ENCODE measurements at places on chromosomes 1 and 21. TPM values are rescaled to one million over a fixed set of nuclear protein-coding genes. Genes with fewer than 3 reads are reported as not detected.

DNA sequence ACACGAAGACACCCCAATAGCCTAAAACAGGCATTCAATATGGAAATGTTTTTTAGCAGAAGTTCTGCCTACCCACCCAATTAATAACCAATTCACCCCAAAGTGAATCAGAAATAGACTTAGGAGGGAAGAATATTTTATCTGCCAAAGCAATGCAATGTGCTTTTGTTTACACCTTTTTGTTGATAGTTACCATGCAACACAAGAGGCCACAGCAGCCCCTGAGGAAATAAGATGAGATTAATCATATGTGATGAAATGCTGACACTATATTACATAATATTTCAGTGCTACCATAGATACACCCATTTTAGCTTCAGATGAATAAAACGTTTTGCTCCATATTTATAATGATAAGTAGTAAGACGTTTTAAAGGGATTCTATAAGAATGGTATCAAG, 60.9 kb upstream of the RGS2 start:
- no peak overlapping the region for H3K27ac ChIP-seq
- no peaks in the 10 kb centered on the region for H3K4me1 ChIP-seq
- no peaks in the 10 kb centered on the region for H3K27me3 ChIP-seq
- no peak for DNase-seq
- H3K36me3 ChIP-seq, result no peaks in the 10 kb centered on the region

PCNX2 gene
- total RNA-seq, result 29.2 TPM

DNA sequence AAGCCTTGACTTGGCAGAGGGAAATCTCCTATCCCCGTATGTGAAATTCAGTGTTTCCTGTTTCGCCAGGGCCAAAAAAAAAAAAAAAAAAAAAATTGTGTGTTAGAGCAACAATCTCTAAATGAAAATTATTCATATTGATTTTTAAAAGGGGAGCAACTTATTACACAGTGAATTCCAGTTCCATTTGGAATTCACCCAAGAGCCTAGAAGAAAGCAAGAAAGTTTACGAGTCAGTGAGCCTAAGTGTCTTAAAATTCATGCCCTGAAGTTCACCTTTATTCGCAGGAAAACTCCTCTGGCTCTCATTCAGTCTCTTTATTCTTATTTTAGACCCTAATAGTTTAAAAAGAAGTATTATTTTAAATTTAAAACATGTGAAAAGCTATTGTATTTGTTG, 42.1 kb upstream of the HUNK start:
- H3K36me3 ChIP-seq, result no peaks in the 10 kb centered on the region
- H3K27ac ChIP-seq, result no peak overlapping the region
- H3K27me3 ChIP-seq, result no peaks in the 10 kb centered on the region

GRCh38 chr1:33849211-33849610, 14.7 kb upstream of the HMGB4 start:
- no peak overlapping the region for H3K4me3 ChIP-seq
- H3K4me1 ChIP-seq, result no peaks in the 10 kb centered on the region
- H3K27me3 ChIP-seq, result no peaks in the 10 kb centered on the region
- DNase-seq, result no peak
- H3K36me3 ChIP-seq, result no peaks in the 10 kb centered on the region
- no peak overlapping the region for H3K27ac ChIP-seq

CSF3R gene
- total RNA-seq, result 8.8 TPM

- H3K4me1 ChIP-seq, result peaks cover 1% of the 10 kb centered on the region
- H3K36me3 ChIP-seq, result no peaks in the 10 kb centered on the region
- DNase-seq, result no peak
Measured at GRCh38 chr21:41135746-41136145, 32.2 kb upstream of the BACE2 start.

- H3K4me3 ChIP-seq, result no peak overlapping the region
- no peaks in the 10 kb centered on the region for H3K36me3 ChIP-seq
- H3K27me3 ChIP-seq, result no peaks in the 10 kb centered on the region
- peaks cover 14% of the 10 kb centered on the region for H3K4me1 ChIP-seq
- no peak overlapping the region for H3K27ac ChIP-seq
- DNase-seq, result no peak
Measured at GRCh38 chr1:89306273-89306672, 33.6 kb upstream of the GBP5 start.

DNA sequence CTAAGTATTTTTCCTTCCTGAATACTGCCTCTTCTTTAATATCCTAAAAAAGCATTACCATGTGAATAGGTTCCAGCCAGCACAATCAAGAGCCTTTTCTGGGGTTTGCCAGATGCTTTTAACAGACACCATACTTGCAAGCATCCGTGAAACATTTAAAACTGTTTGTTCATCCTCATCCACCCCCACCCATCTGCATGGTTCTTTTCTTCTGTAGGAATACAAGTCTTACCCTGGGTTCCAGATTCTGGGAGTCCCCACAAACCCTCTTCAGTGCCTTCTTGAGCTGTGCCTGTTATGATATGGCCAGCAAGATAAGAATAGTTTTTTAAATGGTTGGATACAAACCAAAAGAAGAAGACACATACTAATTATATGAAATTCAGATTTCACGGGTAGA, 354.9 kb upstream of the PLXNA2 start:
- H3K4me3 ChIP-seq, result no peak overlapping the region
- H3K27ac ChIP-seq, result no peak overlapping the region
- no peak for DNase-seq
- H3K4me1 ChIP-seq, result no peaks in the 10 kb centered on the region
- no peaks in the 10 kb centered on the region for H3K36me3 ChIP-seq

DNA sequence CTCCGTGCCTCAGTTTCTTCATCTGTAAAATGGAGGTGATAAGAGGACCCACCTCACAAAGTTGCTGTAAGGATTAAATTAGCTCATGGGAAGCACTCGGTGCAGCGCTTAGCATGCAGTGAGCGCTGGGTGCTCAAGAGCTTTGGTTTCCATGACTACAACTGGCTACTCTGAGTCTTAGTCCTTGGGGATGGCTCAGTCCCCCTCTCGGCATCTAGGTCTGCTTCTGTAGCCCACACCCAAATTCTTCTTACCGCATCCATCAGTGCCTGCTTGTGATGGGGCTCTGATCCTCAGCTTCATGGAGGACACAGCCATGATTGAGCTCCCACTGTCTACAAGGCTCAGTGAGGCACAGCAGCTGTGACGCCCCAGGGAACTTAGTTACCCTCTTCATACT, 159.0 kb downstream of the ACTL8 start:
- H3K27ac ChIP-seq, result no peak overlapping the region
- DNase-seq, result no peak
- no peaks in the 10 kb centered on the region for H3K27me3 ChIP-seq
- H3K4me3 ChIP-seq, result no peak overlapping the region
- H3K36me3 ChIP-seq, result no peaks in the 10 kb centered on the region

ACTL8 gene
- not detected for total RNA-seq

SPRR1B gene
- total RNA-seq, result 216 TPM

GRCh38 chr1:207049974-207050391, 1.0 kb downstream of the YOD1 start:
- peak overlapping the region; percentile 97 for H3K4me3 ChIP-seq
- H3K36me3 ChIP-seq, result peaks cover 12% of the 10 kb centered on the region
- H3K4me1 ChIP-seq, result peaks cover 59% of the 10 kb centered on the region
- peak overlapping the region; percentile 92 for H3K27ac ChIP-seq

- no peak overlapping the region for H3K4me3 ChIP-seq
- H3K27me3 ChIP-seq, result no peaks in the 10 kb centered on the region
- no peaks in the 10 kb centered on the region for H3K4me1 ChIP-seq
- no peak for DNase-seq
Measured at GRCh38 chr21:19268686-19269085, 865.1 kb upstream of the TMPRSS15 start.

DNA sequence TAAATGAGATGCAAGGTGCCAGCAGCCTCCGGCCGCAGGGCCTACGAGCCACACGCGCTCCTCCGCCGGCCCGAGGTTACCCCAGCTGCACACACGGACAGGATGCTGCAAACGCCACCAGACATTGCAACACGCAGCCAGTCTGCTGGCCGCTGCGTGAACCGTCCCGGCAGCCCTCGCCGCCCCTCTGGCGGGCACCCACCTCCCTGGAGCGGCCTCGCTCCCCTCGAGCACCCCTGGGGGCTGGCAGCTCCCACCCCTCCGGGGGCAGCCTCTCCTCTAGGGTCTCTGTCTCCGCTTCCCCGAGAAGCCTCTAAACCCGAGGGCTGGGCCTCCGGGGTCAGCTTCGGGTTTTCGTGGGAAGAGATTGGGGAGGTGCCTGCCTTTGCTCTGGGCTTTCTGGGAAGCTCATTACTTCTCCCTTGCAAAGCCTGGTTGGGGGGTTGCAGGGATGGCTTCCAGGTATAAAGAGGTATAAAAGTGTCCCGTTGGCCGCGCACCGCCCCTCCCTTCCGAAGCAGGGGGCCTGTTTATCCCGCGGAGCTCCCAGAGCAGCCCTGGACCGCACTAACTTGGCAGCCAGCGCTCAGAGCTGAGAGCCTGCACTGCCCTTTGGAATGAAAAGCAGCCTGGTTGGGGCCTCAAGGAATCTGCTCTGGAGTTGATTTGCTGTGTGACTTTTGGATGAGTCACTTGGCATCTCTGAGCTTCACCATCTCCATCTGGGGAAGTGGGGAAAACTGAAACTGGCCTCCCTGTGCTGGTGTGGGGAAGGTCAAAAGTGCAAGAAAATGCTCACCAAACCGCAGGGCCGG, 21.8 kb downstream of the DHRS3 start:
- H3K4me1 ChIP-seq, result peaks cover 99% of the 10 kb centered on the region
- peak; percentile 95 for DNase-seq
- no peaks in the 10 kb centered on the region for H3K27me3 ChIP-seq
- H3K4me3 ChIP-seq, result peak overlapping the region; percentile 37

DNA sequence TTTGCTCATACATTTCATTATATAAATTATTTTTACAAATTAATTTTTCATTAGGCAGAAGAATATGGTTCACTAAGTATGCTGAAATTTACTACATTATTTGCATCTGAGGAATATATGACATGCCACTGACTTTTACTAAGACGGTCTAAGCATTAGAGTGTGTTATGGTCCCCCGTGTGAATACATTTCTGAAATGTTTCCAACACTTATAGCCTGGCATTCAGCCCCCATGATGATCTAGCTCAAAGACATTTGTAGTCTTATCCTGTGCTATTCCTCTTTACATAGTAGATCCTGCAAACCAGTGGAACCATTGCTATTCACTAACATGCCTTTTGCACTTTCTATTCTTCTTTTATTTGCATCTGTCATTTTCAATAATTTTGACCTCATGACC, 1878.0 kb downstream of the MRPL39 start:
- no peak overlapping the region for H3K4me3 ChIP-seq
- no peaks in the 10 kb centered on the region for H3K36me3 ChIP-seq
- H3K4me1 ChIP-seq, result no peaks in the 10 kb centered on the region
- DNase-seq, result no peak
- H3K27ac ChIP-seq, result no peak overlapping the region

CD5L gene
- total RNA-seq, result not detected

CFAP141 gene
- total RNA-seq, result not detected

GRCh38 chr21:44063151-44063912, 43.9 kb upstream of the PWP2 start:
- H3K27me3 ChIP-seq, result no peaks in the 10 kb centered on the region
- H3K27ac ChIP-seq, result no peak overlapping the region
- no peaks in the 10 kb centered on the region for H3K4me1 ChIP-seq
- H3K4me3 ChIP-seq, result no peak overlapping the region
- DNase-seq, result no peak

DNA sequence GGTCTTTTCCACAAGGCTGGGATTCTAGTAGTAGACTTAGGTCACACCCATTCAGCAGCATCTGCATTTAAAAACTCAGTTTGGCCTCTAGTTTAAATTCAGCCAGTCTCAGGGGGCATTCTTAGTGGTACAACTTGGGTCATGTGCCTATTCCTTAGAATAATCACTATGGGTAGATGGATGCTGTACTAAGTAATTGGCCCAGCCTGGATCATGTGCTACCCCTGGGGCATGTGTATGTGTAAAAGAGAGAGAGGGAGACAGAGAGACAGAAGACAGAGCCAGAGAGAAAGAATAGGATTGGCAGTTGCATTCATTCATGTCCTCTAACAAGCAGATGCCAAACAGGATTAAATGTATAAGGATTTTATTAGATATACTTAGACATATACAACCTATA, 13.6 kb upstream of the SYT14 start:
- DNase-seq, result no peak
- no peaks in the 10 kb centered on the region for H3K36me3 ChIP-seq
- no peaks in the 10 kb centered on the region for H3K27me3 ChIP-seq
- no peak overlapping the region for H3K27ac ChIP-seq

AQP10 gene
- total RNA-seq, result not detected

- no peak for DNase-seq
- H3K27ac ChIP-seq, result no peak overlapping the region
- no peaks in the 10 kb centered on the region for H3K36me3 ChIP-seq
- peaks cover 31% of the 10 kb centered on the region for H3K4me1 ChIP-seq
- H3K27me3 ChIP-seq, result no peaks in the 10 kb centered on the region
Measured at GRCh38 chr1:6265151-6265550, 4.3 kb upstream of the GPR153 start.

DNA sequence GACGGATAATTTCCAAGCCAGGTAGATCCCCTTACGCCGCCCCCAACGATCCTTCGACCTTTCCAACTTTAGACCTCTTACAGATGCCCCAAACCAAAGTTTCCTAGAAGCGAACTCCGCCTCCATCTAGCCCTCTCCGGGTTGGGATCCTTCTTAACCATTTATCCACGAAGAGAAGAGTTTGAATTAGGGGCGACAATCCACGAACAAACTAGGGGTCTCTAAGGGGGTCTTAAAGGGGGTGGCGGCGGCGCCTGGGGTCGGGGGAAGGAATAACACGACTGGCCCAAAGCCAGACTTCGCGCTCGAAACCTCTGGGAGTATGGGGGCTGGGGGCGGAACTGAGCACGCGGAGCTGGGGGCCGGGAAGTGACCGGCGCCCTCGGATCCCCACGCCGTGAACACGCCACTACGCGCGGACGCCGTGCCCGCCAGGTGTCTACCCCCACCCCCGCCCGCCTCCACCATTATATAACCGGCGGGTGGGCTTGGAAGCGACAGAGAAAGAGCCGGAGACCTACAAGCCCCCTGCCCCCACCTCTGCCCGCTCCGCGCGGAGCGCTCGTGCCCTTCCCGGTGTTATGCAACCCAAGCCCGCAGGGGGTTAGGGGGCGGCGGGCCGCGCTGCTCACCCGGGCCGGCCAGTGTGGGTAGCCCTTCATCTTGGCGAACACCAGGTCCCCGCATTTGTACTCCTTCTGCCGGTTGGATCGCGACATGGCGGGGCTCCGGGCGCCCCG, 594 bp downstream of the HDGF start:
- H3K4me1 ChIP-seq, result peaks cover 59% of the 10 kb centered on the region
- H3K36me3 ChIP-seq, result no peaks in the 10 kb centered on the region
- DNase-seq, result no peak
- H3K4me3 ChIP-seq, result peak overlapping the region; percentile 96

- no peak for DNase-seq
- H3K27ac ChIP-seq, result peak overlapping the region; percentile 76
- no peaks in the 10 kb centered on the region for H3K27me3 ChIP-seq
- H3K36me3 ChIP-seq, result no peaks in the 10 kb centered on the region
- no peak overlapping the region for H3K4me3 ChIP-seq
- H3K4me1 ChIP-seq, result peaks cover 32% of the 10 kb centered on the region
Measured at GRCh38 chr1:228837032-228837431, 101.8 kb downstream of the RHOU start.

- DNase-seq, result no peak
- peak overlapping the region; percentile 99 for H3K27ac ChIP-seq
- H3K4me1 ChIP-seq, result peaks cover 79% of the 10 kb centered on the region
- H3K36me3 ChIP-seq, result no peaks in the 10 kb centered on the region
- H3K27me3 ChIP-seq, result no peaks in the 10 kb centered on the region
Measured at GRCh38 chr1:156498432-156499193, 2.0 kb downstream of the MEF2D start.

PTGER3 gene
- total RNA-seq, result 17.7 TPM

Measured in vagina (tissue), 2 donors.